SK-N-SH treated with all-trans-retinoic acid at 6 μM for 48 hours (cell line): ENCODE measurements at places on chromosomes 7 and 10.

DNA sequence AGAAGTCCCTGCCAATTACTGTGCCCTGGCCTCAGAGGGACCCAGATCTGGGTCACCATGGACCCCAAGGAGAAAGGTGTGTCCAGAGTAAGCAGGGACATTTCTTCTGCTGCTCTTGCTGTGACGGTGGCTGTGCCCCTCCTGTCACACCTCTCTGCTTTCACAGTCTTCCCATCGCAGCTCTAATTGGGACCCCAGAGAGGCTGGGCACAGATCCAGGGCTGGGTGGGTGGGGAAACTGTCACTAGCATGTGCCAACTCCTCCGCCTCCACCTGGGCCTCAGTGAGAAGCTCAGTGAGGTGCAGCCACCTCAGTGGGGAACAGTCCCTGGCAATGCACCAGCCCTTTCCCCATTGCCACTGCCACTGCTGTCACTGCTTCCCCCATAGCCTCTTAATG, 37.3 kb upstream of the ADCYAP1R1 start:
- no peak for ATAC-seq

- ATAC-seq = peak; percentile 32
Measured at GRCh38 chr7:107890493-107890961, 456 bp upstream of the DLD start.

GRCh38 chr10:986137-986825, 2.0 kb upstream of the GTPBP4 start:
- no peak for ATAC-seq

- ATAC-seq = no peak
Measured at GRCh38 chr10:116961406-116962251, 43.4 kb downstream of the SHTN1 start.

- peak; percentile 63 for ATAC-seq
Measured at GRCh38 chr10:79454259-79454658, 8.8 kb upstream of the ZCCHC24 start.

DNA sequence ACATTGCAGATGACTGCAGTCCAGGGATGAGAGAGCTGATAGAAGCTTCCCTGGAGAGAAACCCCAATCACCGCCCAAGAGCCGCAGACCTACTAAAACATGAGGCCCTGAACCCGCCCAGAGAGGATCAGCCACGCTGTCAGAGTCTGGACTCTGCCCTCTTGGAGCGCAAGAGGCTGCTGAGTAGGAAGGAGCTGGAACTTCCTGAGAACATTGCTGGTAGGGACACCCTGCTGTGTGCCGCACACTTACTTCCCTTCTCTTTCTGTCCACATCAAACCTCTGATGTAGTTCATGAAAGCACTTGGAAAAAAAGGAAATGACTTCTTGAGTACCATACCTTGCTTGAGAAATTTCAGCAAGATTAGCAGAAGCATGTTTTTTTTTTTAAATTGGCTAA, 25.3 kb downstream of the MAP3K8 start:
- no peak for ATAC-seq

DNA sequence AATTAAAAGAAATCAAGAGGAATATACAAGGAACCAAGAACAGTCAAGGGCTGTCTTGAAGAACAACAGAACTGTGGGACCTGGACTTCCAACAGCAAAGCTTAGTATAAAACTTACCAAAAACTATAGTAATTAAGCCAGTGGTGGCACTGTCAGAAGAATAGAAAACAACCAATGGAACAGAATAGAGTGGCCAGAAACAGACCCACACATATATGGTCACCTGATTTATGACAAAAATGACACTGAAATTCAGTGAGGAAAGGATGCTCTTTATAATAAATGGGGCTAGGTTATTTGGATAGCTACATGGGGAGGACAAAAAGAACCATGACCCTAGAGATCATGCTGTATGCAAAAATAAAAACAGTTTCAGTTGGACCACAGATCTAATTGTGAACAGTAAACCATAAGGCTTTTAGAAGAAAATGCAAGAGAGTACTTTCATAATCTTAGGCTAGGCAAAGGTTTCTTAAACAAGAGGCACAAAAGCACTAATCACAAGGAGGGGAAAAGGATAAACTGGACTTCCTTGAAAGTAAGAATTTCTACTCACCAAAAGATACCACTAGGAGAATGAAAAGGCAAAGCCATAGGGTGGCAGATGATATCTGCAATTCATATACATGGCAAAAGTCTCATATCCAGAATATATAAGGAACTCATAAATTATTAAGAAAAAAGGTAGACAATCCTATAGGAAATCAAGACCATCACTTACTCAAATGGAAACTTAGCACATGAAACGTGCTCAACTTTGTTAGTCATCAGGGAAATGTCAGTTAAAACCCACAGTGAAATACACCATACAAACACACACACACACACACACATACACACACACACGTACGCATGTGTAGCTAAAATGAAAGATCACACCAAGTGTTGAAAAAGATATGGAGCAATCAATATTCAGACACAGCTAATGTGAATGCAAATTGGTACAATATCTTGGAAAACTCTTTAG, 20.8 kb downstream of the HYCC1 start:
- no peak for ATAC-seq

GRCh38 chr7:148883266-148884048, 634 bp downstream of the EZH2 start:
- peak; percentile 12 for ATAC-seq

DNA sequence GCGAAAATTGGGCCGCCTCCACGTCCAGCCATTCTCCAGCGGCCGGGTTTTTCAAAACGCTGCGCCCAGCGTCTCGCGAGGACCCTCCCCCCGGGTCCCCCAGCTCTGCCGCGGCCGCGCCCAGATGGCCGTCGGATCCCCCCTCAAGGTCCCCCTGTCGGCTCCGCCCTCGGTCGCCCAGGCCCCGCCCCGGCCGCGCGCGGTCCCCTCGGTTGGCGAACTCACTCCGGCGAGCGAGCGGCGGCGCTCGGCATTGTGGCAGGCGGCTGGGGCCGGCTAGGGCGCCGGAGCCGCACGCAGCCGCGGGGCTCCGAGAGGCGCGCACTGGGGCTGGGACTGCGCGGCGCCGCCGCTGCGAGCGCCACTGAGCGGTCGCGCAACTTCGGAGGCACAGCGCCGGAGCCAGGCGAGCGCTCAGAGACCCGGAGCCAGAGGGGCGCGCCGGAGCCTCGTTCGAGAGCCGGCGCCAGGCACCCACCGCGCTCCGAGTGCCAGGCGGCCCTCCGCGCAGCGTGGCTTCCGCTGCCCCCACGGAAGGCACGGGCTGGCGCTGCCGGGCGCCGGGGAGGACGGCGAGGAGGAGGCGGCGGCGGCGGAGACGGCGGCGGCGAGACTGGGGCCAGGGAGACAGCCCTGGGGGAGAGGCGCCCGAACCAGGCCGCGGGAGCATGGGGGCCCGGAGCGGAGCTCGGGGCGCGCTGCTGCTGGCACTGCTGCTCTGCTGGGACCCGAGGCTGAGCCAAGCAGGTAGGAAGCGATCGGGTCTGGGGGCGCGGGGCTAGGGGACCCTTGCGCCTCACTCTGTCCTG, at the start of gene UNC5B:
UNC5B (plus strand) TSS at position 253 of the 809 bp plus-strand sequence; CDS start at position 669, 416 bp downstream.
- peak; percentile 79 for ATAC-seq
